ENCODE measurements at places on chromosomes 1 and 21.

GRCh38 chr1:20507564-20508410, at the start of gene MUL1:
Gene MUL1 (minus strand): TSS chr1:20508151. CDS start chr1:20508024, 127 bp downstream.
- peak; percentile 89 for DNase-seq

GRCh38 chr1:68228851-68229250, 3.5 kb downstream of the WLS start:
- DNase-seq: no peak

- no peak for DNase-seq
Observed at GRCh38 chr21:38905328-38905727, 99.6 kb downstream of the ETS2 start.

DNA sequence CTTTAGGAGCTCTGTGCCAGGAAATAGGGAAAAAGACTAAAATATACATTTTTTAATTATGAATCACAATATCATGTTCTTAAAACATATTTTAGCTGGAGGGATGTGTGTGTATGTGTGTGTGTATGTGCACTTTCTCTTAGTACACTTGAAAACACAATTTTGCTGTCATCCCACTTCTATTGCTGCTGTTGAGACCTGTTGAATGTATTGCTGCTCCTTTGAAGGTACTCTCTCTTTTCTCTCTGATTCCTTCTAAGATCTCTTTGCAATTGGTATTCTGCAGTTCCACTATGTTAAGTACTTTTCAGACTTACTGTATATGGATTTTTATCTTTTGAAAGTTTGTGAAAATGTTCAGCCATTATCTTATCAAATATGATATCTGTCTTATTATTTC, 43.5 kb upstream of the COG2 start:
- no peak for DNase-seq

DNA sequence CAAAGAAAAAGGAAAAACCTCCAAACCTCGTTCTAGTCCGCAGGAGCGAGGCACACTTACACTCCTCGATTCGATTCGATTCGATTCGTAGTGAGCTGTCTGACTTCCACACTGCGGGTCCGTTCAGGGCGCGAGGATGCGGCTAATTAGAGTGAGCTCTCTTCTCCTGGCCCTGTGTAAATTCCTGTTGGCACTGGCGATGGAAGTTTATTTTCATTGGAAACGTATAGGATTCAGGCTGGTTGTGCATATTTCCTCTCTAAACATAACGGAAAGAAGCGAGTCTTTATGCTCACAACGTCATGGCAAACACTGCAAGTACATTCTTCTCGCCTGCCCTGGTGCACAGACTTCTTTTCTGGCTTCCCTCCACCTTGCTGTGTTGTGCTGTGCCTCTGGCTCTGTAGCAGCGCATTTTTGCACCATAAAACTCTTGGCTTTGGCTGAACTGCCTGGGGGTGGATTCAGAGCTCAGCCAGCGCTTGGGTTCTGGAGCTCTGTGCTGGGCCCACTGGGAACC, 2.7 kb downstream of the HUNK start:
- no peak for DNase-seq

- no peak for DNase-seq
Observed at GRCh38 chr21:28136656-28137255, 855.9 kb downstream of the LTN1 start.

DNA sequence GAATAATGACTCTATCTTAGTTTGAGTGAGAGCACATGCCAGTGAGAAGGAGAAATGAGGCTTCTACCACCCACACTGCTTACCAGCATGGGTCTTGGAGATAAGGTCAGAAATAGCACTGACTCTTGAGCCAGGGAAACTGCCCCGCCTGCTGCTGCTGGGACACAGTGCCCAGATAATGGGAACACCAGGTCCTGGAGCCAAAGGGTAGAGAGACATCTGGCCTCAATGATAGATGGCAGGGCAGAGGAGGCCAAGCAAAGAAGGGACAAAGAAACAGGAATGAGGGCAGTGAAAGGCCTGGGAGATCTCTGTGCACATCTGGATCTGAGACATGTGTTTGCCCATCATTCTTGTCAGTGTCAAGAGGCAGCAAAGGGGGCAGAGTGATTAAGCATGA, 97.4 kb downstream of the MIS18A start:
- DNase-seq: no peak

GRCh38 chr1:244150665-244151064, 99.6 kb downstream of the ZBTB18 start:
- no peak for DNase-seq

GRCh38 chr1:197063212-197063611, 3.8 kb downstream of the F13B start:
- no peak for DNase-seq
